NCI-H2081 (cell line): ENCODE measurements at places on chromosomes 7 and 10.

DNA sequence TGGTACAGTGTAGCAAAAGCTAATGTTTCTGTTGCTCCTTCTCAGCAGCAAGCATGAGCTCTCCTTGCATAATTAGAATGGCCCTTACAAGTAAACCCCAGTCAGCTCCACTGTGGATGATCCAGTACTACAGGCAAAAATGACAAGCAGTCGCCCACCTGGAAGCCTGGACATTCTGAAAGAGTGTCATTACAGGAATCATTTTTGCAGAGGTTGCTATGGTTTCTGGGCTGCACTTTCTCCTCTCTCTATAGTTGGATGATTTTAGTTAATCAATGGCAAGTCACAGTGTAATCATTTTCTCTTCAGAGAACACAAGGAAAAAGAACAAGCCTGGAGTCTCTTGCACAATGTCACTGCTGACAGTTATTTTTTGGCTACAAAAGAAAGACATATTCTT is 102.9 kb upstream of the MYO3A start:
- no peak for DNase-seq

GRCh38 chr10:61302124-61302523 is 151.1 kb downstream of the TMEM26 start:
- no peak for DNase-seq

GRCh38 chr7:140650367-140650766 is 9.8 kb upstream of the DENND2A start:
- no peak for DNase-seq

DNA sequence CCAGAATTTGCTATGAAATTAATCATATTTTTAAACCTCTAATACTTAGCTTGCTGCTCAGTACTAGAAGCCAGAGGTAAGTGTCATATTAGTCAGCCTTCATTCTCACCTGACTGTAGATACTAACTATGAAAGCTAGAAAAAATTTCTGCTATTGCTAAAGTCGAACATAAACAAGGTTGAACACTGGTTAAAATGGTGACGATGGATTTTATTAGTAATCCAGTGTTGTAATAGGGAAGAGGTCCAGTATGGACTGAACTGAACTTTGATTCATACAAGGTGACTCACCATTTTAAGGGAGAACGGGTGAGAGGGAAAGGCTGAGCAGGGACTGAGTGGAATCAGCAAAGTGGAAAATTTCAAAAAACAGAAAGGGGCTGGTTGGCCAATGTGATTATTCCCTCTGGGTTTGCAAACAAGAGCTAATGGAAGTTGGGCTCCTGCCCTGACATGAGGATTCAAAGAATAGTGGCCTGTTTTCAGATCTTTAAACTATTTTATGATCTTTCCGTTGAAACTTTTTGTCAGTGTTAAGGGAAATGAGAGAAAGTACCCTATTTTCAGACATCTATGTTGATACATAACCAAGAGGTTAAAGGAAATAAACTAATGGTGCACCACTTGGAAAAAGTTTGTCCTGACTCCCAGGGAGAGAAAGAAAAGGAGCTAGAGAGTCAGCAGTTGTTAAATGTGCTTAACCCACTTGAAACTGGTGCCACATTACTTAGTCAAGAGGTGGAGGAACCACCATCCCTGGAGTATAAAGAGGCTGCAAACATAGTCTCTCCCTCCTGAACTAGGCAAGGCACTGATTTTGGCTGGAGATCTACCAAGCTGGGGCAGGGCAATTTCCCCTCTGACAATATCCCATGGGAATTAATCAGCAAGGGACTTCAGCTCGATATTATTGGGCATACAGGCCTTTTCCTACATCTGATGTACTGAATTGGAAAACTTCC is 15.3 kb upstream of the AKR1C1 start:
- DNase-seq = no peak

- DNase-seq = no peak
Measured at GRCh38 chr7:102916881-102917280, 4.1 kb downstream of the LRRC17 start.

GRCh38 chr7:93551063-93551895 is 23.2 kb downstream of the CALCR start:
- peak; percentile 33 for DNase-seq
